Urinary bladder (tissue), 4 donors: ENCODE measurements at places on chromosomes 2 and 18. TPM values are rescaled to one million over a fixed set of nuclear protein-coding genes. Genes with fewer than 3 reads are reported as not detected.

Gene ALK
- 1.0 TPM for total RNA-seq

Gene SCN7A
- total RNA-seq = 133 TPM

Gene CABYR
- 4.8 TPM for total RNA-seq

Gene MC5R
- not detected for total RNA-seq

Gene KIF5C
- 10.8 TPM for total RNA-seq

Gene DES
- total RNA-seq = 1,909 TPM

Gene STON1
- total RNA-seq = 68.0 TPM

Gene OSR1
- 93.7 TPM for total RNA-seq

Gene CPLX4
- total RNA-seq = not detected

Gene FZD7
- 69.5 TPM for total RNA-seq

Gene IL1RN
- total RNA-seq = 6.7 TPM

Gene SESTD1
- total RNA-seq = 81.0 TPM

Gene CCDC85A
- total RNA-seq = 7.1 TPM

Gene SATB2
- 3.5 TPM for total RNA-seq

Gene RRM2
- 24.8 TPM for total RNA-seq

Gene FBXO36
- total RNA-seq = 3.2 TPM

Gene PLCD4
- total RNA-seq = 6.7 TPM

Gene C2orf76
- 25.3 TPM for total RNA-seq

Gene GAREM2
- total RNA-seq = 2.0 TPM

Gene HAAO
- total RNA-seq = 10.6 TPM

Gene PSMD1
- total RNA-seq = 81.7 TPM

Gene IAH1
- total RNA-seq = 40.0 TPM

Gene PRLH
- not detected for total RNA-seq

Gene OR6B2
- total RNA-seq = not detected

Gene TRIM43
- not detected for total RNA-seq

Gene NAT8
- not detected for total RNA-seq

Gene TEKT4
- not detected for total RNA-seq

Gene NEU4
- total RNA-seq = 0.21 TPM

Gene RTP5
- not detected for total RNA-seq

Gene RESP18
- not detected for total RNA-seq

Gene GPR55
- 0.05 TPM for total RNA-seq

Gene PAX8
- total RNA-seq = 0.26 TPM

Gene SERPINB10
- 0.21 TPM for total RNA-seq

Gene RNF125
- total RNA-seq = 10.9 TPM

Gene CHST10
- total RNA-seq = 12.5 TPM

Gene LCT
- total RNA-seq = not detected

Gene WDPCP
- 49.2 TPM for total RNA-seq

Gene EDAR
- total RNA-seq = 1.7 TPM

Gene CAB39
- 90.5 TPM for total RNA-seq

Gene TOGARAM2
- total RNA-seq = 0.48 TPM

Gene TEX44
- not detected for total RNA-seq

Gene B3GNT7
- total RNA-seq = 1.3 TPM
